ENCODE measurements at places on chromosomes 1 and 21.

DNA sequence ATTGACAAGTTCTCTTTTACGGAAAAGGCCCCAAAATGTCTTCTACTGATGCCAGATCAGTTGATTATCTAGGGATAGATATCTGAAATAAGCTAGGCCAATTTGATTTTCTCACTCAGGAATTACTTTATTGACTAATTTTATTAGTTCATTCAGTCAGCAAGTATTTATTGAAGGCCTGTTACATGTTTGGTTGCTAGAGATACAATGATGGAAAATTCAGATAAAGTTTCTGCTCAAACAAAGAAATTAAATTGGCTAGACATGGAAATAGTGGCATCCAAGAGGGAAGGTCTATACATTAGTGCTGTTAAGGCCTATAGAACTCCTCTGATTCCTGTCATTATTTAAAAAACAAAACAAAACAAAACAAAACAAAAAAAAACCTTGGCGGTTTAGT lies 56.5 kb downstream of the HS2ST1 start:
- DNase-seq, result no peak

DNA sequence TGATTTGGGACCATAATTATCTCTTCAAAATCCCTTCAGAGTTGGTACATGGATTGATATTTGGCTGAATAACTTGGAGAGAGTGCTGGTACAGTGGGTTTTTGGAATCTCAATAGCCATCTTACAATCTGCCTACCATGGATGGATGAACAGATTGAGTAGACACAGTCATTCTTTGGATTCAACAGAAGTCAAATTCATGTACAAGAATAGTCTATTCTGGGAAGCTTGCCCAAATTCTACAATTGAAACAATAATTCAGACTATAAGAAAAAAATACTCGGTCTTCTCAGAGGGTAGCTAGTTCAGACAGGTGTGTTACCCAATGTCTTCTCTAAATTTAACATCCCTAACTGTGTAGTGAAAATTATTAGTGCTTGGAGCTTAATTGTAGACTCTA lies 574.0 kb downstream of the LRRIQ3 start:
- no peak for DNase-seq

GRCh38 chr1:217205578-217205977 lies 425.3 kb downstream of the GPATCH2 start:
- no peak for DNase-seq

DNA sequence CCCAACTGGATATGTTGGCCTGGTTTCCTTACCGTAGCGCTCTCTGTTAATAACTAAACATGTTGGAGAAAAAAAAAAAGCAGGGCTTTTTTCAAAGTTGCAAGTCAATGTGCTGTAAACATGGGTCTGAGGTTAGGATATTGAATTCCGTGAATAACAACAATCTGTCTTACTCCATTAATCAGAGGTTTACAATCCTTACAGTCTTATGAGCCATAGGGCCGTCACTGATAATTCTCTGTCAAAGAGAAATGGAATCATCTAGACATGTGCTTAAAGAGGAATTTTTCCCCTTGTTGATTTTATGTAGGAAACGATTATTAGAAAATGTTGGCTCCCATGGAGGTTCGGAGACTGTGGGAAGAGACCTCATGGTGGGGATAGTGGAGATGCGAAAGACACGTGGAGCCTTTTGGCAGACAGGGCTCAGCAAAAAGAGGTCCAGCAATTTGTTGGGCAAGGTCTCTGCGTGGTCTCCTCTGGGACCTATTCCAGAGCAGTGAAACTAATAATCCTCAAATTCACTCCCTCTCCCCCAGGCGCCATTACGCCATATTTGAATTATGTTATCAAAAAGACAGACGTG lies 83.5 kb upstream of the CLDN14 start:
- DNase-seq, result no peak

DNA sequence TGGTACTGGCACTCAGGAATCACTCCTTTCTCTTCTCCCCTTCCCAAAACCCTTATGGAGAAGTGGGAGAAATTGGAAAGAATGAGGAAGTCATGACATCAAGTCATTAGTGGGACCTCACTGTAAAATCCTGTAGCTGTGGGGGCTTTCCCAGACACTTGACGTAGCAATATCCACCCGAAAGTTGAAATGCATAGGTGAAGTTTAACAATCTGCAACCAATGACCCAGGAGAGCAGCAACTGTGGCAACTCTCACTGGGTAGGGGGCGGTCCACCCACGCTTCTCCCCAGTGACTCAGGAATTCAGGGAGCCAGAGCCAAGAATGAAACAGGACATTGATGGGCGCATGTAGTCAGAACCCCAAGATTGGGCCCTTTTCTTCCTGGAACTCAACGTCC lies 27.0 kb downstream of the ABCA4 start:
- no peak for DNase-seq

DNA sequence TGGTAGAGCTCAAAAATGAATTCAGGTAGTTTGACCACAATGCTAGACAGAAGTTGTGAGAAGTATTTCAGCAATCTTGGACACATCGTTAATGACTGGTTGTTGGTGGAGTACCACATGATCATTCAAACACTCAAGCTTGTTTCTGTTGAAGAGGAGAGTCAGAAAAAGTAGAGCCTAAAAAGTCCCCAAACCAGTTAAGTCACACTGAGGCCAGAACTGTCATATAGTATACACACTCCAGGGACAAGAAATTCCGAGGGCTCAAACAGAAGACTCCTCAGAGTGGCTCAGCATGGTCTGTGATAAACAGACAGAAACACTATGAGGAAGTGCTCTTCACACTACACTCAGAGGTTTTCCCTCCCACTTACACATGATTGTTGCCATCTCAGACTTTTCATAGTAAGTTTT lies 5.8 kb downstream of the TRIM33 start:
- DNase-seq, result no peak

DNA sequence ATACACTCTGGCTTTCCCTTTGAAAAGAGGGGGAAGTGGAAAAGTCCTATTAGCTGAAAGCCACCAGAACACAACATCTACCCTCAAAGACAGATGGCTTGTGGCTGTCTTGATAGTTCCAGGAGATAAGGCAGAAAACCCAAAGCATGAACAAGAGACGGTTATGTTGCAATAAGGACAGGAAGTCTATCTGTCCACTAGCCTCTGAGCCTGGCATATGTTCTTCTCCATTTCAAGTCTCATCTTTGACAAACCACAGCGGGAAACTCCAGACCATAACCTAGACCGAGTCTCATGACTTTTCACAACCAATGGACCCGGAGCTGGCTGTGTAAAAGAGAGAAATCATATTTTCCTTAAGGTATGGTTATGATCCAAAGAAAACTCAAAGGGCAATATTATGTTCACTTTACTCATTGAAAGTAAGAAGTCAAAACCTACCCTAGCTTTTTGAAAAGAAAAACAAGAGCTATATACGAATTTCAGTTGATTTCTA lies 33.8 kb downstream of the DUSP10 start:
- no peak for DNase-seq

- no peak for DNase-seq
Measured at GRCh38 chr1:163770265-163770664, 448.5 kb downstream of the NUF2 start.

DNA sequence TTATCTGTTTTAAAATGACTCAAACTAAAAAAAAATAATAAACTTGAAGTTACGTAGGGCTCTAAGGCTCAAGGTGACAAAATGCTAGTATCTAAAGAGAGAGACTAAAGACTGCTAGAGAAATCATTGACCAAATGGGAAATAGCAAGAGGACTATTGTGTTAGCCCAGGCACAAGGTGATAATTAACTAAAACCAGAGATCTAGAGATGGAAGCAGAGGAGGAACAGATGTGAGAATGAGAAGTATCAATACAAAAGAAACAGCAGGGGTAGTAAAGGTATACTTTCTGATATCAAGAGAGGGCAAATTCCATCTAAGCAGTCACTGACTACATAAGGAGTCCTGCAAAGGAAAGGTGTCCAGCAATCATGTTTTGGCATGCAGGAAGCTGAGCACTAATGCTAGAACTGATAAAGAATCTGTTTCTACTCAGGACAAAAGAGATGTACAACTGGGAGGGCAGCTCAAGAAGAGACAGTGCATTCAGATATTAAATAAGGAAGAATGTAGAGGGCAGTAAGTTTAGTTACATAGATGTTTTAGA lies 100.2 kb upstream of the GNG4 start:
- no peak for DNase-seq

Data from A549 (cell line).